Hematopoietic multipotent progenitor cell treated with erythropoietin and hydrocortisone succinate and interleukin-3 and kit ligand, for 4 days (in vitro differentiated cells): ENCODE measurements at places on chromosomes 2 and 18.
A peak's percentile ranks its signal among the peaks of the same experiment; 100 is the strongest.

- DNase-seq, result no peak
Measured at GRCh38 chr18:64258111-64258650, 109.3 kb upstream of the LINC00305 start.

GRCh38 chr18:74989134-74989533, 219.8 kb downstream of the PTGR3 start:
- DNase-seq, result peak; percentile 12

GRCh38 chr2:36616947-36617346, 19.0 kb upstream of the FEZ2 start:
- DNase-seq, result no peak

DNA sequence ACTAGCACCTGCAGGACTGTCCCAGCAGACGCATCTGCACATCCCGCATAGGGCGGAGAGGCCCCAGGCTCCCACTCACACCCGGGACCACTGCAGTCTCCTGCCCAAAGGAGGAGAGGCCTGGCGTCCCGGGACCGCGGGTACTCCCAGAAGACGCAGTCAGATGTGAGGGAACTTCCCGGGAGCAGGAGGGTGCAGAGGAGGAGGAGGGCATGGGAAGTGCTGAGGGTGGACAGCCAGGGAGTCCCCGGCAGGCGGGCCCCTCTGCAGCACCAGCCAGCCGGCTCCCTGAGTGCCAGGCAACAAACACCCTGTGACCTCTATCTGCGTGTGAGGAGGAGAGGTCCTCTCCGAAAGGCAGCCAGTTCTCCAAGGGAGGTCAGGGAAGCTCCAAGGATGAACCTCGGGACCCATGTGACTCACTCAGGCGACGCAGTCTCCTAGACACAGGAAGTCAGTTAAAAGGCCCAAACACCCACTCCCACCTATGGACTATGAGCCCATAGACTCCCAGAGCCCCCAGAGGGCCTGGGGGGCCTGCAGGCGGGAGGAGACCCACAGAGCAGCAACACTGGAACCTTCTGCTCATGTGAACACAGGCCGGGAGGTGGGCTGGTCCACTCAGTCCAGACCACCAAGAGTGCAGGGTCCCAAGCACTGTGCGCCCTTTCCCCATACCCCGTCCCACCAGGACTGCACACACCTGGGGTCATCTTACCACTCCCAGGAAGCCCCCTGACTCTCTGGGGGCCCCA, 4.2 kb downstream of the PXDN start:
- DNase-seq, result no peak

GRCh38 chr18:23196119-23197007, 61.1 kb downstream of the CABLES1 start:
- no peak for DNase-seq

DNA sequence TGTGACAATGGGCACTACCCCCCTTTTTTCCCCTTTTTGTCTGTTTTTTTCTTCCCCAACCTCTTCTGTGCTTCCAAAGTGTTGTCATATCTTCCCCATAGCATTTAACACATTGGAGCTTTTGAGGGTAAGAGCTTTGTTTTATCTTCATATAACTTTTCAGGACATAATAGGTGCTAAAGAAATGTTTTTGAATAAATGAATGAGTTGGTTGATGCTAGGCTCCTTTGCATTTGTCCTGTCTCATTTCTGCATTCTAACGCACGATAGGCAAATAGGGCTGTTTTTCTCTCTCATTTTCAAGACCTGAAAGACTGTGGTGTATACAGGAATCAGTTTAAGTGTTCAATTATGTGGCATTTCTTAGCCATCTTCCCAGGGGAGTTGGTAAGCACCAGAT, 832 bp upstream of the COPS7B start:
- no peak for DNase-seq

GRCh38 chr18:46672062-46672970, 15.3 kb upstream of the LOXHD1 start:
- DNase-seq, result peak; percentile 55

DNA sequence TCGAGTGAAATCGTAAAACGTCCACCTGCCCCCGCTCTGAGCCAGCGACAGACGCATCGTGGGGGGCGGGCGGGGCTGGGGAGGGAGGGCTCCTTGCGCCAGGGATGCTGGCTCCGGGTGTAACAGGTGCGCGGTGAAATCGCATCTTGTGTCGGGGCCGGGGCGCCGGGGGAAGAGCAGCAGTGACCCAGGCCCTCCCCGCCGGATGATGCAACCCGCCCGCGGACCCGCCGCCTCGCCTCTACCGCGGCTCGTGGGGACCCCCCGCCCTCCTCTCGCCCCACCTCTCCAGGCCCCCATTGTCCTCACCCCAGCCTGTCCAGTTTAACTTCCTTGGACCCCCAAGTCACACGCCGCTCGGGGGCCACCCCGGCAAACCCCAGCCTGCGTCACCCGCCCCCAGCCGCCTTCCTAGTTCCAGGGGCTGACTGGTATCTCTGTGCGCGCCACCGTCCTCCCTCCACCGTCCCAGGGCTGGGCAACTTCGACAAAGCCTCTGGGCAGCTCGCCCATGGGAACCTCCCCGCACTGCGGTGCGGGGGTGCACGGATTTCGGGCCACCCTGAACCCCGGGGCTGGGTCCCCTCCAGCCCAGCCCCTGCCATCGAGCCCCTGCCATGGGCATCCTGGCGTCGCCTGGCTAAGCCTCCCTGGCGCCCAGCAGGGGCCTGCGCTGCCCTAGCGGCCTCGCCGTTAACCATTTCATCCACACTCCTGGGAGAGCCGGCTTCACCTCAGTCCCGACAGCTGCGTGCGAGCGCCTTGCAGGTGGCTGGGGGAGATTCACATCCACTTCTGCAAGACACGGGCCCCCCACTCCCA, 799 bp upstream of the KIF1A start:
- no peak for DNase-seq

DNA sequence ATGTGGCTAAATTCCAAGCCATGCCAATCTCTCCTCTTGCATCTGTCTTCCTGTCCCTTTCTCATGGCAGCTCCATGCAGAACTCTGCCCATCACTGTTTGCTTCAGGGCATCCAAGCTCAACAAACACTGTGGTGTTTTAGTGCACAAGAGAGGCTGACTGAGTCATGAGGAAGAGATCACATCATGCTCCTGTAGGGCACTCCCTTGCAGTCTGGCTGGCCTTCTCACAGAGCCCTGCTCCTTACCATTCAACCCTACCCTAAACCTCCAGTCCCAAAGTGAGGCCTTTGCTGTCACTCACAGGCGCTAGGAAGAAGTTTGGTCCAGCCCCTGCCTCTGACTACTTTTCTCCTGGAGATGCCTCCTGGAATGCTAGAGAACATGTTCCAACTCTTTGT, 194.0 kb downstream of the LRATD1 start:
- DNase-seq, result no peak

DNA sequence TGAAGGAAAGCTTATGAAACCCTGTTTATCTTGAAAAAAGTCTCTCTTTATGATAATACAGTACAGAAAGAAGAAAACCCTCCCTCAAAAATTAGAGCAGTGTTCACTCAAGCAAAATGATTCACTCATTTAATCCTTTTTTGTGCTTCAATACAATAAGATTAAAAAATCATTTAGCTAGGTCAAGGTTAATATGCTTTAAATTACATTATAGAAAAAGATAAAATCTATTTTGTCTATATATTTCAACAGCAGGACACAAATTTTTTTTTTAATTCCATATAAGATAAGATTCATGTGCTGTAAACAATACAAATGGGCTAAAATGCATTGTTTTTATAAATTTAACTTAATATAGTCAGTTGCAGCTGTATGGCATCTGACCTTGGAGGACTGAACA, 176.9 kb downstream of the KCNE4 start:
- DNase-seq, result no peak

- no peak for DNase-seq
Measured at GRCh38 chr2:101395545-101396315, 8.4 kb upstream of the CREG2 start.

DNA sequence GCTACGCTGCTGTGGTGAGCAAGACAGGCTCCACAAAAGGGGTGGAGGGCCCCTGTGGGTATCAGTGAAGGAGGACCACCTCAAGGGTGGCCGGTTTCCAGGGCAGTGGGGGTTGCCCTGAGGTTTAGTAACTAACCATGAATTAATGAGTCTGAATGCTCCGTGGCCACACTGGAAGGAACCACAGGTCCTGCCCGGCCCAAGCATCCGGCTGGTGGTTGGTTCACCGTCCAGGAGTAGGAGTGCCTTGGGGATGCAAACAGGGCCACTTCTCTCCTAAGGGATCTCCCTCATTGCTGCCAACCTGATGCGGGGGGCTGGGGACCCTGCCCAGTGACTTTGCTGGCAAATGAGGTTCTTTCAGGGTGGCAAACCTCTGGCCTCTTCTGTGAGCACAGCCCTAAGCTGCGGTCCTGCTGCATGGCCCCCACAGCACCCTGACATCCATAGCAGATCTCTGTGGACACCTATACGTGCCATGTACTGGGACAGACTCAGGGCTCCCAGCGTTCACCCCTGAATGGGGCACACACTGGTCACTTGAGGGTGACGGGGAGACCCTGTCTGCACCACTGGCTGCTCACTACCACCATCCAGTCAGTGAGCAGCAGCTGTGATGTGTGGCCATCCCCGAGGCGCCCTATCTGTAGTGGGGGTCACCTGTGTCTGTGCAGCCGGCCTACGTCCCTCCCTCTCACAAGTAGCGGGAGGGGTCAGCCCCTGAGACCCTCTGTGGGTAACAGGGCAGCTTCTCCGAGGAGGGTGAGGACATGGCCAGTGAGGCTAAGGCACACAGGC, 41.6 kb downstream of the HS6ST1 start:
- DNase-seq, result peak; percentile 34

DNA sequence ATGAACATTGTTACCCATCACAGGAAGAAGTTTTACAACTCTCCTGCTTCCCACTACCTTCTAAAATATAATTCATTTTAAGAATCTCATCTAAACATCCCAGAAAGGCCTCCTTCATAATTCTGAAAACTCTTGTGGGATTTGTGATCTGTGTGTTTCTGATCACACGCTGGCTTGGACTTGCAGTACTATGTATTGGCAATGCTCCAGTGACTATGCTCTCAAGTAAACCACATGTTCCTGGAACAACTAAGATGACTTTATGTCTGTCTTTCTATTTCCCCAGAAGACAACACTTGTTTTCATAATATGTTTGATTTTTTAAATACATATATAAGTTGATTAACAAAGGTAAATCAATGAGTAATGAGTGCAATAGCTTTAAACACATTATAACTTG, 376.6 kb upstream of the NETO1 start:
- DNase-seq, result no peak

DNA sequence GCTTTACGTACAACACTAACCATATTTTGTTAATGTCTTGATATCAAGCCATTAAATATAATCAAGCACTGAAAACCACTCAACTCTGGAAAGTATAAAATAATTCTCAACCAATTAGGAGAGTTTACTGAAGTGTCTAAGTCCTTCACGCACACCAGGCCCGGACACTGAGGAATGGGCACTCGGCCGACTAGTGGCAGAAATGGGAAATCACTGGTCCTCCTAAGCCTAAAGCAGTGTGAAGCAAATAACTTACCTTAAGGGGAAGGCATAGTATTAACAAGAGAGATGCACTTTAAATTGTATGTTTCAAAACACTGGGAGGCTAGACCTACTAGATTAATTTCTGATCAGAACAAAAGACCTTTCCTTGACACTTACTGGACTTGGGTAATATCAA, 45.7 kb downstream of the FAM210A start:
- DNase-seq, result peak; percentile 54

- no peak for DNase-seq
Measured at GRCh38 chr2:7992612-7993602, 688.9 kb upstream of the ID2 start.

GRCh38 chr2:122486086-122486485, 730.6 kb downstream of the TSN start:
- no peak for DNase-seq

- no peak for DNase-seq
Measured at GRCh38 chr2:127017548-127017947, 89.4 kb downstream of the BIN1 start.
